ENCODE measurements at places on chromosomes 5 and 9.

DNA sequence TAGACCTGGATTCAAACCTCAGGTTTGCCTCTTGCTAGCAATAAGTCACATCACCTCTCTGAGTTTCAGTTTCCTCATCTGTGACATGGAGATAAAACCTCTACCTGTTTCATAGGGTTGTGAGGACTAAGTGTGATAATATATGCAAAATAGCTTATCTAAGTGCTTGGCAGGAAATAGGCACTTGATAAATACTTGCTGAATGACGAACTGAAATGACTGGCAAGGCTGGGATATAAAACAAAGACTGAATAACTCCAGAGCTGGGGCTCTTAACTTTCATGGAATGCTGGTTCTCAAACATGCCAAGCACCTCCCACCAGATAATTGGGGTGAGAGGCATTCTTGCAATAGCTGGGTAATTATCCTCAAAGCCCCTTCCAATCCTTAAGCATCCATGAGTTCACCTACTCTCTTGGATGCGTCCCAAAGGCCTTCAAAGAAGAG is 87.6 kb downstream of the ADRB2 start:
- DNase-seq = no peak

DNA sequence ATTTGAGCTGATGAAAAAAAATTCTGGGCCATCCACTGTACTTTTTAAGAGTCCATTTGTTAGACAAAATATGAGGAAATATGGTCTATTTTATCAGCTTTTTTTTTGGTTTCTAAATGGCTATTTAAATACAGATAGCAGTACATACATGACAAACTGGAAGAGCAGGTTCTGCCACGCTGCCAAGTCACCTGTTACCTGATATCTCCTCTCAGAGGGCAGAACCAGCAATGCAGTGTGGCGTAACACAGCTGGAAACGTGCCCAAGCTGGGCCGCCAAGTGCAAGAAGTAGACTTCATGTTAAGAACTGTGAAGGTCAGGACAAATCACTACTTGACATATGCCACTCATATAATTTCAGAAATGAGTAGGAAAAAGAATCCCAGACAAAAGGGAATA is 8.1 kb downstream of the MCIDAS start:
- no peak for DNase-seq

DNA sequence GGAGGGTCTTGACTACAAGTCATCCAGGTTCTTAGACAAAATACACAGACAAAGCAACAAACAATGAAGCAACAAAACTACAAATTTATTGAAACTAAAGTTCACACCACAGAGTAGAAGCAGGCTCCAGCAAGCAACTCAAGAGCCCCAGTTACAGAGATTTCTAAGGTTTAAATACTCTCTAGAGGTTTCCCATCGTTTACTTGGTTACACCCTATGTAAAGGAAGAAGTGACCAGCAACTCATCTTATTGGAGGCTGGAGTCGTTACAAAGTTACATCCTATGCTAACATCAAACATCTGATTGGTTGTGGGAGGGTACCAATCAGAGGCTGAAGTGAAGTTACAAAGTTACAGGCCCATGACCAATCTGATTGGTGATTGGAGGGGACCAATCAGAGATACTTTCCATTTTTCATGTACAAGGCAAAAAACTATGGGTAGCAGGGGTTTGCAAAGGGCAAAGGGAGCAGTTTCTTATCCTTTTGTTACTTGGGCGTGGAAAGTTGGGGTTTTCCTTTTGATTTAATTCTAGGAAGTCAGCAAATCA is 2292.6 kb upstream of the C9orf72 start:
- no peak for DNase-seq

DNA sequence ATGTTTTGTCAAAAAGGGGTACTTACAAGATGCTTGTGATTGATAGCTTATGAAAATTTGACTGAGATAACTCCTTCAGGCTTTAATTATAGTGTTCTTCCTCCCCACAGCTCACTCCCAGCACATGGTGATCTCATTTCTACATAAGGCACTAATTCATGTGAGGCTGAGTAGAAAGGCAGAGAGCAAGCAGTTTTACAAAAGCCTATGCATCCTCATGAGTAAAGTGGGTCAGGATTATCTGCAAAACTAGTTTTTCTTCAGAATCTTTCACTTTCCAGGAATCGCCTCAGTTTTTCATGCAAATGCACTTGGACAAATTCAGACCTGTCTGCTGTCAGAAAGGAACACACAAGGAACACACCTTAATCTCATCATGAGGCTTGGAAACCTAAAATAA is 92.1 kb upstream of the FBN2 start:
- DNase-seq = no peak

GRCh38 chr5:36739751-36740221 is 133.4 kb downstream of the SLC1A3 start:
- peak; percentile 32 for DNase-seq

DNA sequence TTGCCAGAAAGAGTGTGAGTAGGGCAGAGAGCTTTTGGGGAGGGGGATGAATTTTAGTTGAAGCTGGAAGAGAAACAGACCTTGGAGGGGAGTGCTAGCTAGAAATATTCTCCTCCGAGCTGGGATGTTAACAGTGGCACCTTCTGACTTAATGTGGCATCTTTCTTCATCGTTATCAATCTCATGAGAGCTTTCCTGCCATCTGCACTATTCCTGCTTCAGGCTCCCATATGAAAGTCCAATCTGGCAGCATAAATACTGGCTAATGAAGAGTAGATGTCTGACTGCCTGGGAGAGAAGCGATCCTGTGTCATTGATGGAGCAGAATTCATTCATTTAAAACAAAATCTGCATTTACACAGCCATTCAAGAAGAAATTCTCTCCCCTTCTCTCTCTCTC is 284.5 kb downstream of the TMEM38B start:
- DNase-seq = no peak

- DNase-seq = no peak
Measured at GRCh38 chr5:144237851-144238250, 67.2 kb downstream of the KCTD16 start.

- DNase-seq = no peak
Measured at GRCh38 chr9:89661956-89662717, 57.3 kb downstream of the GADD45G start.

- DNase-seq = no peak
Measured at GRCh38 chr5:45336464-45336863, 359.7 kb downstream of the HCN1 start.
